ENCODE measurements at places on chromosomes 2 and 18.

DNA sequence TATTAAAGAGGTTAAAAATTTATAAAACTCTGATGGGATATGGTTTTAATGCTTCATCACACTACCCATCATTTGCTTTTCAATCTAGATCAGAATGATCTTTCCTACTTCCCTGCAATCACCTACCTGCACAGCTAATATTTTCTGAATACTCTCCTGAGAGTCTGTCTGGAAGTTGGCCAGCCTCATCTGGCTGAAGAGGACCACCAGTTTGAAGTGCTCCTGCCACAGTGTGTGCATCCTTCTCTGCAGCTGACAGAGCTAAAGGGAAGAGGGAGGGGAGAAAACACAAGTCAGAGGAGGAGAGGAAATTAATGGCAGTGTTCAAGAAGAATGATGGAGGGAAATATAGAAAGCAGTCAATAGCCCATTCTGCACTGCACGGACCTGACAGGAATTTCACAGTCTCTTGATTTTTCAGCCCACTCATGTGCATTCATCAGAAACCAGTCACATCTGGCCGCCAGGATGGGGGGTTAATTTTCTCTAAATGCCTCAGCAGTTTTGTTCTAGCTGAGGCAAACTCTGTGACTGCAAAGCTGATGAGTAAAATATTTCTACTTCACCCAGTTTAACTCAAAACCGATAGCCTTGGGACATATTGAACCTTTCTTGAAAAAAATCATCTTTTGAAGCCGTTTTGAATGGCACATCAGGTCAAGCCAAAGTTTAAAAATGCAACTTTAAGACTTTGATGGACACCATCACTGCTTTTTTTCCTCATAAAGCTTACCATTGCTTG lies 201.8 kb upstream of the KLHL14 start:
- DNase-seq, result no peak

DNA sequence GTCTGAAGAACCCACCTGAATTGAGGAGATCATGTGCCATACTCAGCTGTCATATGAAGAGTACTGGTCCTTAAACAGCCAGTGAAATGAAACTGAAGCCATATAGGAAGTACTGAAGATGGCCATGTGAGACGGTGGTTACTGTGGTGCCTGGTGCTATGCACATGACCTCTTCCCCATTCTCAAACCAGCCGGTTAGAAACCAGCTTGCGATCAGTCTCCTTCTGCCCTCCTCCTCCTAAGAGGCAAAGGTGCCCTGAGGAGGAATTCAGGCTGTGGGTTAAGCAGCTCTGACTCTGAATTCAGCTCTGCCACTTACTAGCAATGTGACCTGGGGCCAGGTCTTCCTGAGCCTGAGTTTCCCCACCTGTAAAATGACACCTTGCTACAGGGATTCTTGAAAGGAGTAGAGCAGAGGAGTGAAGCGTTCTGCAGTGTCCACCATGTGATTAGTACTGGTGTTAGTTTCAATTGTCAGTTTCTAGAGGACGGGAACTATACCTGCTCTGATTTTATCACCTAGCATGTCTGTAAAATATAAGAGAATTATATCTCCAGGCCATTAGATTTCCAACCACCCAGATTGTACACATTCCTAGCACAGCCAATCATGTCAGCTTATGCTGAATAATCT lies 5.1 kb downstream of the FECH start:
- DNase-seq, result no peak

DNA sequence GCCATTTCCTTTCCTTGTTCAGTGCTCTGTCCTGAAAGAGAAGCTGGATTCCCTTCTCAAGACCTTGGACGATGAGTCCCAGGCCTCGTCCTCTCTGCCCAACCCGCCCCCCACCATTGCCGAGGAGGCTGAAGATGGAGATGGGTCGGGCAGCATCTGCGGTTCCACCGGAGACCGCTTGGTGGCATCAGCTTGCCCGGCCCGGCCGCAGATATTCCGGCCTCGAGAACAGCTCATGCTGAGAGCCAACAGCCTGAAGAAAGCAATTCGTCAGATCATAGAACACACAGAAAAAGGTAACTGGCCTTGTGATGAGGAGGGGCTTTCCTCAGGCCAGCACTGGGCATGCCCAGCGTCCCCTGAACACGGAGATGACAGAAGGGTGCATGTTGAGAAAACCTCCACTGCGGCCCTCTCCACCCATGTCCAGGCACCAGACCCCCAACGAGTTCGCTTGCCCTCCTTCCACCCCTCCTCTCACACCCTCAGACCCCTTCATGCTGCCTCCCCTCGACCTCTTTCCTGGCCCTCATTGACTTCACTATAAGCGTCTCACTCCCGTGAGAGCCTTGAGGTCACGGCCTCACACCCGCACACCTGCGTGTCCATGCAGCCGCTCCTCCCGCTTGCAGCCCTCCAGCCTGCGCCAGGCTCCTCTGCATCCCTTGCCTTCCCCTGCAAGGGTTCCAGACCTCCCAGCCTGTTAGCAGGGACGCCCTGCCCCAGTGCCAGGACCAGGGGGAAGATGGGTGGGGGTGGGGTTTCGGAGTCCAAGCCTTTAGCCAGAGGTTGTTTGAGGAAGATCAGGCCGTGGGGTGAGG lies 95.0 kb downstream of the DGKD start:
- no peak for DNase-seq

DNA sequence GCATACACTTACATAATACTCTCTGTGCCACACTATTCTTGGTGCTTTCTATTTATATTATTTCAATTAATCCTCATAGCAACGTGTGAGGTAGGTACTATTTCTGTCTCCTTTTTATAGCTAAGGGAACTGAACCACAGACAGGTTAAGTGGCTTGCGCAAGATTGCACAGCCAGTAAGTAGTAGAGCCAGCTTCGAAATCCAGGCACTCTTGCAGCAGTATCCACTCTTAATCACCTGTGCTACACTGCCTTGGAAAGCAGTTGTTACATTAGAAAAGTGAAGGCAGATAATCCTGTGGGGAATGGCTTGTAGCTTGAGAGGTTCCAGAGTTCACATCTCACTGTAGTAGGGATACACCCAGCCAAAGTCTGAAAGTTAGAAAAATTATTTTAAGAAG lies 198.3 kb downstream of the LDLRAD4 start:
- no peak for DNase-seq

- no peak for DNase-seq
Observed at GRCh38 chr2:17680119-17680518, 73.5 kb downstream of the SMC6 start.

GRCh38 chr2:42601076-42601475 lies 32.6 kb downstream of the MTA3 start:
- no peak for DNase-seq

GRCh38 chr2:69983392-69983966 lies 22.0 kb upstream of the ASPRV1 start:
- no peak for DNase-seq

DNA sequence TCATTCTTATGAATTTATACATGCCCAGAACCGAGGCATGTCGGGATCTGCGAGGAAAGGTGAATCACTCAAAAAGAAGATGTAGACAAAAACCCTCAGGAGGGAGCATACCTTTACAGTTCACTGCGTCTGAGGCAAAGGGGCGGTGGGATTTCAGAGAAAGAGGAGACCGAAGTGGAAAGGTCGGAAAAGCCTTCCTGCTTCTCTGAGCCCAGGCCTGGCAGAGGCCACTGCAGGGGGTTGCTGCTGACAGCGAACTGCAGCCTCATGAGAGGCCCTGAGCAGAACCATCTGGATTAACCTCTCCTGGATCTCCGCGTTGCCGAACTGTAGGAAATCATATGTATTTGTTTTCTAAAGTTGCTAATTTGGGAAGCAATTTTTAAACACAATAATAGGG lies 713.1 kb upstream of the SOX11 start:
- no peak for DNase-seq

DNA sequence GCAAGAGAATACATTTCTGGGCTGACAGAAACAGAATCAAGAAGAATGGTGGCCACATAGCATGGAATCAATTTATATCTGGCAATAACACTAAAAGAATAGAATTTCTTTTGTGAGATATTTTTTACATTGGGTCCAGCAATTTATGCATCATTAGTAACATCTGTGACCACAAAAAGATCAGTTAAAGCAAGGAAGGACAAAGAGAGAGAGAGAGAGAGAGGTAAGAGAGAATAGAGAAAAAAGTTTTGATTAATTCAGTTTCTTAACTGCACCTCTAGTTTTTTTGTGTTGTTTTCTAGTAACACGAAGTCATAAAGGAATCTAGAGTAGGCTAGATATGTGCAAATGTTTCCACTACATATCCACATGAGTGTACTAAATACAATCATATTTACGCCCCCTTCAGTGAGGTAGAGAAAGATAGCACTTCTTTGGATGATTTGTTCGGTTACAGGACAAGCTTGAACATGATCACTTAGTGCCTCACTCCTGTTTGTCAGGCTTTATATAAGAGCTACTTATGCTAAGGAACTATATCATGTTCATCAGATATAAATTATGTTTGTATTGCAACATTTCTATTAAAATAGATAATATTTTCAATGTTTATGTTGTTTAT lies 247.4 kb upstream of the COL3A1 start:
- DNase-seq, result no peak

DNA sequence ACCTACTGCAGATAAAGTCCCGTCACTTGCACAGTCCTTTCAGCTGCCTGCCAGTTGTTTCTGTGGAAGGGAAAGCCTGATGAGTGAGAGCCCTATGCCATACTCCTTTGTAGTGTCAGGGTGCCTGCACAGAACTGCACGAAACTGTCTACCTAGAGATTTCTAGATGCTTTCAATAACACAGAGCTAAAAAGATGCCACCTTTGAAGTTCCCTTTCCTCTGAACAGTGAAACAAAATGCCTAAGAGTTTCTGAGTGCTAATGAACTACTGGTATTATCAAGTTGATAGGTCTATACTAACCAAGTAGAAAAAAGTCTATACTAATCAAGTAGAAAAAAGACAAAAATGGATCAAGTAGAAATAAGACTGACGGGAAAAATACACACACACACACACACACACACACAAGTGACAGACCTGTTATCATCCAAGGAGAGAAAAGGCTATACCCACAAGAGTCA lies 79.0 kb downstream of the TLK1 start:
- DNase-seq, result peak; percentile 19

- DNase-seq, result peak; percentile 48
Observed at GRCh38 chr2:190088917-190089316, 26.4 kb upstream of the MSTN start.

DNA sequence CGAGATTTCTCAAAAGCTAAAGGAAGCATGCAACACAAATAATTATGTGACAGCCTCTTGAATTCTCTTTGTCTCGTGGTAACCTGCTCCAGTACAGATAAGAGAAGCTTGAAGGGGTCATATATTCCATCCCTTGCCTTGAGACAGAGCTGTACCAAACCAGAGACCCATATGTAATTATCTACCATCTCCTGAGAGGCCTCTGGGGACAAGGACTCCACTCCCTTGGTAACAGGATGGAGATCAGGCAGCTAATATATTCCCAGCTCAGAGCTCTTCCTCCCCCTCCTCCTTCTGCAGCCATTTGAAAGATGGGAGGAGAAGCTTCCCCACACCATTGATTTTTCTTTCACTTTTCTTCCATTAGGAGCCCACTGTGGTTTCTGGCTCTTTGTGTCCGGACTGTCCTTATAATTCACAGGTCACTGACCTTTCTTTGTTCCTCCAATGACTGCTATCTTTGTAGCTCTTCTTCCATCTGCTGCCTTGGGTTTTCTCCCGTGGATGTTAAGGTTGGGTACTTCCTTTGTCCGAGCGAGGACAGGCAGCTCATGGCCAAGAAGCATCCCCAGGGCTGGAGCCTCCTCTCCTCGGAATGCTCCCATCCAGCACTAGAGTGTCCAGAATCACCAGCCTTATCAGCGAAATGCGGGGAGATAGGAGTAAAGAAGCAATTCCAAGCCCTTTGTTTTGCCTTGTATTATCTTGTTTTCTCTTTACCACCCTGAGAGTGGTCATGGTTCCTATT lies 72.6 kb upstream of the STPG4 start:
- no peak for DNase-seq

DNA sequence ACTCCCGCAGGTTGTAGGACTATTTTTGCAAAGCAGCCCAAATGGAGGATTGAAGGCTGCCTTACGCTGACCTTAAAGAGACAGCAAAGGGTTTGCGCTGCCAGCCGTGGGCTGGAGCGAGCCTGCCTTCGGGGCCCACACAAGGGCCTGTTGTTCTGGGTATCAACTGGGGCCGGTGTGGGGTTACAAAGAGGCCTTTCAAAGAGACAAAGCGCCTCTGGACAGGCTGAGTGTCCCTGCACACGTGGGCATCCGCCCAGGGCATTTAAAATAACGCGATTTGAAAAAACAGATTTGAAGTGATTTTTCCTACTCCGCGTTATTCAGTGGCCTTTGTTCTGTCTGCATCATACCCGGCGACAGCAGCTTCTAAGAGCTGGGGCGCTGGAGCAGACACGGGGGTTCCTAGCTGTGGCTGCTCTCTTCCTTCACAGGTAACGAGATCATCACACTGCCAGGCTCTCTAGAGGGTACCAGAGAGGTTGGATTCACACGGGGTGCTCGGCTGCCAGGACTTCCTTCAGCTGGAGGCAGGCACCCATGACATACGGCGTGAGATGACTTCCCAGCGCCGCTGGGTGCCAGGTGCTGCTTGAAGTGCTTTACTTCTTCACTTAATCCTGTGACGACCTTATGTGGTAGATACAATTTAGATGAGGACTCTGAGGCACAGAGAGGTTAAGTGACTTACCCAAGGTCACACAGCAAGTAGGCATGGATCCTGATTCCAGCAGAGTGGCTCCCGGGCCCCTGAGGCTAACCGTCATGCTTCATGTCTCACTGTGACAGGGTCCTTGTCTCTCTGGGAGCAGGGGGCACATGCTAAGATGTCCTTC lies 32.2 kb downstream of the MAL start:
- DNase-seq, result no peak

DNA sequence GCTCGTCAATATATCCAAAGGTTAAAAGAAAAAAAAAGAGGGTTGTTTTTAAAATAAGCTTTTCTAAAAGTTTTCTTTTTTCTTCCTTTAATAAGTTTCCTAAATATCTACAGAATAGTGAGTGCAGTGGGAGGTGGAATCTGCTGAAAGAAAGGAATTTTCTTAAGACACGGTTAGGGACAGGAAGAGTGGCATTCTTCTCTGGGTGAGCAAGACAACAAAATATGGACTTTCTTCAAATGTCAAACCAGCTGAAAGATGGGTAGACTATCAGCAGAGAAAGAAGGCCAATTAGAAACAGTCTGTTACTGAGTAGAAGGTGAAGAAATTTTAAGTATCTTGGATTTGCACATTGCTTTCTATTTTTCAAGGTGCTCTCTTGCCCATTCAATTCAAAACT lies 222.7 kb upstream of the PIK3C3 start:
- no peak for DNase-seq

GRCh38 chr2:207491086-207491485 lies 38.7 kb upstream of the CREB1 start:
- DNase-seq, result no peak

- DNase-seq, result no peak
Observed at GRCh38 chr2:189287982-189288521, 108.5 kb upstream of the COL5A2 start.

- no peak for DNase-seq
Observed at GRCh38 chr2:131153529-131153928, 48.4 kb downstream of the PLEKHB2 start.

DNA sequence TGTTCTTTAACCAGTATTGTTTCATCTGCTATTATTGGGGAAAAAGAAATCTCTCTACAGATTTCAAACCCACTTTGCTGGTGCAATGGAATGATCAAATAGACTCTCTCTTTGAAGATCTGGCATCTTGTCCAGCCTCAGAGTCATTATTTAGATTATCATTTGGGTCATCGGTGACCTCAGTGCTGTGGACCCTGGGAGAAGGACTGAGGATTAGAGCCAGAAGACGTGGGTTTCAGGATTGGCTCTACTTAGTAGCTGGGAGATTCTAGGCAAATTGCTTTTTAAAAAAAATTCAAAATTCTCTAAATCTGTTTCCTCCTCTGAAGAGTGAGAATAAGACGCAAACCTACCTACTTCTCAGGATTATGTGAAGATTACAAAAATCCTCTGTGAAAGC lies 107.6 kb upstream of the CTAGE1 start:
- DNase-seq, result no peak

GRCh38 chr2:207332480-207333212 lies 166.9 kb upstream of the KLF7 start:
- DNase-seq, result no peak
